ENCODE measurements at places on chromosomes 13 and 19. TPM values are rescaled to one million over a fixed set of nuclear protein-coding genes. Genes with fewer than 3 reads are reported as not detected.

Gene ZNF575
- 0.64 TPM for total RNA-seq

DNA sequence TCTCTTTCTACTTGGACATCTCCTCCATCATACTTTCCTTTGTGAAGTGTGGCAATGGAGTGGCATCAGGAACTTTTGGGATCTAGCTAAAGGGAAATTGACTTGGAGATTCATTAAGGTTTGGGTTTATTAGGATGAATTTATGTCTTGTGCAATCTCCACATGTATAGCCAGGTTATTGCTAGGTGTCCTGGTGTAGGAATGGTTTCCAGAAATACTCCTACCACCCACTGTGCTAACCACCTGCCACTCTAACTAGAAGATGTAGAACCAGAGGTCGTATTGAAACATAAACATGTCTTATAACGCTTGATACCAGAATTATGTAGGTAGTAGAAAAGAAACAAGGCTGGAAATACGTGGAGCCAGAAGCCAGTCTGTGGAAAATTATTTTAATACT is 38.1 kb upstream of the MED4 start:
- DNase-seq: no peak

- no peak for DNase-seq
Observed at GRCh38 chr13:101408992-101409656, 7.2 kb downstream of the NALCN start.

GRCh38 chr19:42111384-42111783 is 20.9 kb downstream of the POU2F2 start:
- DNase-seq: no peak

- no peak for DNase-seq
Observed at GRCh38 chr13:24203811-24204210, 43.3 kb downstream of the SPATA13 start.

DNA sequence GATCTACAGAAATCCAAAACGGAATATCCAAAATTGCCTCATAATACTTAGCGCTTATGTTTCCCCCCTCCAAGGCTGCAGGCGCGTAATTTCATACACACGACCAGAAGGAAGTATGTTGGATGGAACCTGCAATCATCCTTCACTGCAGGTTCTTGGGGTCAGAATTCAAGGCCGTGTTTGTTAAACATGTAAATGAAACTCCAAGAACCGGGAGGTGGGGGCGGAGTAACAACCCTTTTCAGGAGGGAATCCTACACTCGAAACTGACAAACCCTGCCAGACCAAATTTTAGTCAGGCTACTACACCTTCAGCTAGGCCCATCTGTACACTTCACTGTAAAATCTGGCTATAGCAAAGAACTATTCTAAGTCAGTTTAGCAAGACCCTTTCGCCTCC is 1.3 kb downstream of the ZNF607 start:
- no peak for DNase-seq

GRCh38 chr19:35533822-35534392 is 651 bp downstream of the GAPDHS start:
- DNase-seq: no peak

DNA sequence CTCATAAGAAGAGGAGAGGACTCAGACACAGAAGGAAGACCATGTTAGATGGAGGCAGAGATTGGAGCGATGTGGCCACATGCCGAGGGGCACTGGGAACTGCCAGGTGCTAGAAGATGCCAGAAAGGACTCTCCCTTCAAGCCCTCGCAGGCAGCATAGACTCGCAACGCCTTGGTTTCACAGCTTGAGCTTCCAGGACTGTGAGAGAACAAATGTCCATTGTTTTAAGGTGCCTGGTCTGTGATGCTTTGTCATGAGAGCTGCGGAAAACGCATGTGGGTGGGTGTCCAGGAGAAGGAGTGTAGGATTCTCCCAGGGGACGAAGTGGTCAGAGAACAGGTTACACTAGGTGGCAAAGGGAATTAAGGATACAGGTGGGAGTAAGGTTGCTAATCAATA is 125.9 kb upstream of the USP29 start:
- no peak for DNase-seq

Measured in breast epithelium (tissue), 4 donors.